ENCODE measurements at places on chromosomes 5 and 9.

DNA sequence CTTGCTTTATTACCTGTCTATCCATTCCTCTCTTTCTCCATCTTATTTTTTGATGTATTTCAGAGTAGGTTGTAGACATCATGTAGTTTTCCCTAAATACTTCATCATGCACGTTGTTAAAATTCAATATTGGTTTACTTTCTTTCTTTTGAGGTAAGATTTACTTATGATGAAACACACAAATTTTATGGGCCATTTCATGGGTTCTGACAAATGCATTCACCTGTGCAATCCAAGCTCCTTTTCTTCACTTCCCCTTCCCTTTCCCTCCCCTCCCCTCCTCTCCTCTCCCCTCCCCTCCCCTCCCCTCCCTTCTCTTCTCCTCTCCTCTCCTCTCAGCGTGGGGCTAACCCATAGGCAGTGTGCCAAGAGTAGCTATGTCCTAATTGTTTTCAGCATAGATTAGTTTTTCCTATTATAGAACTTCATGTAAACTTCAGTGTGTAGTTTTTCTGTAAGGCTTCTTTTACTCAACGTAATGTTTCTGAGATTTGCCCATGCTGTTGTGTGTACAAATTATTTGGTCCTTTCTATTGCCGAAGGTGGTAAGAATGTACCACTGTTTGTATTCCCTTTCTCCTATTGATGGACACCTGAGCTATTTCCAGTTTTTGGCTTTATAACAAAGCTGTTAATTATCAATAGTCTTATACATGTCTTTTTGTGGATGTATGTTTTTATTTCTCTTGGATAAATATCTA lies 92.9 kb upstream of the CLINT1 start:
- no peak for DNase-seq

- no peak for DNase-seq
Observed at GRCh38 chr9:112081918-112082729, 93.0 kb downstream of the SUSD1 start.

GRCh38 chr9:13971415-13971814 lies 342.5 kb downstream of the NFIB start:
- no peak for DNase-seq

DNA sequence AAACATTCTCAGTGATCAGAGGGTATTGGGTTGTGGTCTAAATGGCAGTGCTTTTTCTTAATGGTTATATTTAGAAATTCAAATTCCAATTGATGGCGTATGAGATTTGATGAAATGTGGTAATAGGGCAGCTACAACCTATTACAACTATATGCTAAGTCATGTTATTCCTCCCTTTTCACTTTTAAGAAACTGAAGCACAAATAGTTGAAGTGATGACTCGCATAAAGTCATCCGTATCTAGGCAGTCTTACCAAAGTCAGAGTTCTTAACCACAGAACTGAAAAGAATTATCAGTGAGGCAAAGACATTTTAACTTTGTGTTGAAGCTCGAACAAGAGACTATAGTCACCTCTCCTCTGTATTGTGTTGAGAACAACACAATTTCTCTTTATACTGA lies 28.2 kb downstream of the C9orf152 start:
- no peak for DNase-seq

DNA sequence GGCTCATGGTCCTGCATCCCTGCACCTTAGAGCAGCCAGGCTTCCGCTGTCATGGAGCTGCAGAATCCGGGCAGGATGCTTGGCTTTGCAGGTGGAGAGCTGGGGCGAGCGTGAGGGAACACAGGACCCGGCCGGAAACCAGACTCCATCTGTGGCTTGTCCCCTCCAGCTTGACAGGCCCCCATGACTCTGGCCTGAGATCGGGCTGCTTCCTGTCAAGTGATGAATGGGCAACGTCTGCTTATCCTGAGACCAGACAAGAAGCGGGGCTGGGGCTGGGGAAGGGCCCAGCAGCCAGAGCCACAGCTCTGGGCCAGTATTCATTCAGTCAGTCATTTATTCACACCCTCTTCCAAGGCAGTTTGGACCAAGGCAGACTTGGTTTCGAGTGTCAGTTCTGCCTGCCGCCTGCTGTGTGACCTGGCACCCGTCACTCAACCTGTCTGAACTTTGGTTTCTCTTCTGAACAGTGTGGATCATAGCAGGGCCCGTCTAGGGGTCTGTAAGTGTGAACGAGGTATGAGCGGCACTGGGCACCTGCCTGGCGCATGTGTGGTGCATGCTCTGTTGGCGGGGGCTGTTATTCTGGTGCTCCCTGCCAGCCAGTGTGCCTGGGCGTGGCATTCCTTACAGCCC lies 37.5 kb downstream of the NEK6 start:
- DNase-seq = no peak
